ENCODE measurements at places on chromosomes 12 and 14.

- DNase-seq: no peak
Observed at GRCh38 chr14:82528016-82528415, 994.4 kb upstream of the SEL1L start.

DNA sequence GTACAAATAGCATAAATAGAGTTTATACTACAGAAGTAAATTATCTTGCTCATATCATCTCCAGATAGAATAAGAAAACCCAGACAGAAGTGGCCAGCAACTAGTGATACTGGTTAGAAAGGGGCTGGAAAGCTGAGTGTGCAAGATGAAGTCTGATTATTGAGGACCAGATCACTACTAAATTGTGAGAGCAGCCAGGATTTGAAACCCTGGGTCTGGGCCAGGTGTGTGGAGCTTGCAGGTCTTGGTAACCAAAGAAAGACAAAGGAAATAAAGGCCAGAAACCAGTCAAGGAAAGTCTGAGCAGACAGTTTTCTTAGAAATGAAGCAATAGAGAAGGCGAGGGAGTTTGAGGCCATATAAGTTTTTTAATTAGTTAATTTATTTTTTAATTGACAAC lies 611.8 kb downstream of the ETNK1 start:
- no peak for DNase-seq

- DNase-seq: peak; percentile 23
Observed at GRCh38 chr14:89748004-89748403, 206.5 kb downstream of the EFCAB11 start.

DNA sequence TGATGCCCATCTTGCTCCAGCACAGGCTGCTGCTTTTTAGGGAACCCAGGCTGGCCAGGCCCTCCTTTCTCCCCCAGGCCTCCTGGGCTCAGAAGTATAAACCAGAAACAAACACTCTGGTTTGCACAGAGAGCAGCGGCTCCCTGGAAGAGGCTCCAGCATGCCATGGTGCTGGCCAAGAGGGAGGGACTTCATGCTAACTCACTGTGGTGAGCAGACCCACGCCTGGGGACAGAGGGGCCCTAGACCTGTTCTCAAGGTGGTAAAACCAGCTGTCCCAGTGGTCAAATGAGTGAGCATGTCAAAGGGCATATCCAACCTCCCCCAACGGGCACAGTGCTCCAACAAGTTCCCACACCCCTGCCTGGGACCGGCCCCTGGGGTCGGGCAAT lies 15.5 kb downstream of the BCL11B start:
- peak; percentile 4 for DNase-seq

DNA sequence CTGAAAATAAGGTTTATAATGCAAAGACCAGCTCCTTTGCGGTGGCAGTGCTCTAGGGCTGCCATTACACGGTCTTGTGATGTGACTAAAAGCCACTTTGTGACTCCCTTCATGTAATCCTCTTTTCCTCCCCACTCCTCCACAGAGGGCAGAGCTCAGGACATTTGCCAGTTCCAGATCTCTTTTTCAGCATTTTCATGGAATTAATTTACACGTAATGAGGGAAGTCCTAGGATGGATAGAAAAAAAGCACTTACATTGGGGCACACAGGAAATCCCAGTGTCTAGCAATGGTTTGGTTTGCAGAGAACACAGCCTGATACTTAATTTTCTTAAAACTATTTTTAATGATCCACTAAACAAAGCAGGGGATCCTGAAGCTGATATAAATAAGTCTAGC lies 17.5 kb upstream of the ATF1 start:
- no peak for DNase-seq

DNA sequence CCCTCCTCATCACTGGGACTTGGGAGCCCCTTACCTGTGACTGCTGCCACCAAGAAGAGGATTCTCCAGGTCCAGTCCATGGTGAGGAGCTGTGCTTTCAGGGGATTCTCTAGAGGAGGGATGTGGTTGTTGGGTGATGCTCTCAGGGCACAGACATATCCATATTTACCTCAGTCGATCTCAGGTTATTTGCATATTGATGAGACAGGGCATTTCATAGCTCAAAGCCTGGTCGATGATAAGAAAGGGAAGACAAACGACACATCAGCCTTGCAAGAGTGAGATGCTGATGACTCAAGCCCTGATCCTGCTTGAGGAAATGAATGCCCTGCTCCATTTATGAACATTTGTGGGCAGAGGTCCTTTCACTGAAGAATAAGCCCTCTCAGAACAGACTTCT lies 981.0 kb downstream of the TMEM121 start:
- DNase-seq: no peak

DNA sequence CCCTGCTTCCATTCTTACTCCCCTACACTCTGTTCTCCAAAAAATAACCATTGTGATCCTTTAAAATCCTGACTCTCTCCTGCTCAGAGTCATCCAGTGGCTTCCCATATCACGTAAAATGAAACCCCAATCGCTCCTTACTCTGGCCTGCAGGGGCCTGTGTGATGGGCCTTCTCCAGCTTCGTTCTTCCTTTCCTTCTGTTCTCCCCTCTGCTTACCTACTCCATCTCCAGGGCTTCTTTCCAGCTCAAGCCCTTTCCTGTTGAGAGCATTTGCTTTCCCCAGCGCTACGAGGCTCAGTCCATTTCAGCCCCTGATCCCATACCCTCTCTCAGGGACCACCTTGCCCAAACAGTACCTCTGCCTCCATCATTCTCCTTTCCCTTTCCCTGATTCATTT lies 144.4 kb upstream of the ARHGAP5 start:
- no peak for DNase-seq

GRCh38 chr14:100523131-100523842 lies 63.9 kb downstream of the BEGAIN start:
- DNase-seq: no peak

- no peak for DNase-seq
Observed at GRCh38 chr14:31069343-31069742, 43.2 kb upstream of the STRN3 start.

DNA sequence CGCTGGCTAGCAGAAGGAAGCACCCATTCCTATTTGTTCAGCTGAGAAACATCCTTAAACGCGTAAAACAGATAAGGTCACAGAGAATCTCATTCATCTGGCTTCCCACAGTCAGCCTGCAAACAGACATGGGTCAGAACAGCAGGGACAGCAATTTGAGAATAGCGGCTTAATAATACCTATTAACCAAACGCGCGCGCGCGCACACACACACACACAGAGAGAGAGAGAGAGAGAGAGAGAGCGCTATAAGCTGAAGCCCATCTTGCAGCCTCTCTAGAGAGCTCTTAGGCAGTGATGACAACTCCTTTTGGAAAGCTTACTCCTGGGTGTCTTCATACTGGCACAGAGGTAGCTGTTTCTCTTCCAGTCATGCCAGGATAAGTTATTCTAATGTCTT lies 26.4 kb downstream of the TMEM132D start:
- DNase-seq: no peak

DNA sequence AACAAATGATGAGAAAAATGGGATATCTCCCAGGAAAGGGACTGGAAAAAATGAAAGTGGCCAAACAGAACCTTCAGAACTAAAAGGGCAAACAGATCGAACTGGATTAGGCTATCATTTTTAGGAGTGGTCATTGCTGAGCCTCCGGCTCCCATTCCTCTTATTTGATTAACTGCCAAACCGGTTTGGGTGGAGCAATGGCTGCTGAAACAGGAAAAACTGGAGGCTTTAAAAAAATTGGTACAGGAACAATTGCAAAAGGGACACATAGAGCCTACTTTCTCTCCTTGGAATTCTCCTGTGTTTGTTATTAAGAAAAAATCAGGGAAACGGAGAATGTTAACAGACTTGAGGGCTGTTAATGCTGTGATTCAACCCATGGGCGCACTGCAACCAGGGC lies 49.7 kb downstream of the TNFAIP2 start:
- DNase-seq: no peak

GRCh38 chr14:74904635-74905503 lies 18.2 kb downstream of the RPS6KL1 start:
- no peak for DNase-seq

DNA sequence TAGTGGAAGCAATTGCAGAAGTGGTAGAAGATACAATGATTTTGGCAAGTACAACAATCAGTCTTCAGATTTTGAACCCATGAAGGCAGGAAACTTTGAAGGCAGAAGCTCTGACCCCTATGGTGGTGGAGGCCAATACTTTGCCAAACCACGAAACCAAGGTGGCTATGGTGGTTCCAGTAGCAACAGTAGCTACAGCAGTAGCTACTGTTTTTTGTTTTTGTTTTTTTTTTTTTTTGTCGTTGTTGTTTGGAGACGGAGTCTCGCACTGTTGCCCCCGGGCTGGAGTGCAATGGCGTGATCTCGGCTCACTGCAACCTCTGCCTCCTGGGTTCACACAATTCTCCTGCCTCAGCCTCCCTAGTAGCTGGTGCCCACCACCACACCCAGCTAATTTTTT lies 47.4 kb downstream of the IFNG-AS1 start:
- DNase-seq: no peak

GRCh38 chr12:132163041-132163910 lies 19.0 kb downstream of the NOC4L start:
- no peak for DNase-seq

GRCh38 chr14:42192738-42193653 lies 586.3 kb downstream of the LRFN5 start:
- no peak for DNase-seq

- peak; percentile 12 for DNase-seq
Observed at GRCh38 chr12:42326541-42327226, 717 bp downstream of the PPHLN1 start.

- no peak for DNase-seq
Observed at GRCh38 chr12:92439420-92439805, 263.4 kb upstream of the PLEKHG7 start.

- peak; percentile 20 for DNase-seq
Observed at GRCh38 chr12:12210983-12211382, 55.9 kb downstream of the LRP6 start.

DNA sequence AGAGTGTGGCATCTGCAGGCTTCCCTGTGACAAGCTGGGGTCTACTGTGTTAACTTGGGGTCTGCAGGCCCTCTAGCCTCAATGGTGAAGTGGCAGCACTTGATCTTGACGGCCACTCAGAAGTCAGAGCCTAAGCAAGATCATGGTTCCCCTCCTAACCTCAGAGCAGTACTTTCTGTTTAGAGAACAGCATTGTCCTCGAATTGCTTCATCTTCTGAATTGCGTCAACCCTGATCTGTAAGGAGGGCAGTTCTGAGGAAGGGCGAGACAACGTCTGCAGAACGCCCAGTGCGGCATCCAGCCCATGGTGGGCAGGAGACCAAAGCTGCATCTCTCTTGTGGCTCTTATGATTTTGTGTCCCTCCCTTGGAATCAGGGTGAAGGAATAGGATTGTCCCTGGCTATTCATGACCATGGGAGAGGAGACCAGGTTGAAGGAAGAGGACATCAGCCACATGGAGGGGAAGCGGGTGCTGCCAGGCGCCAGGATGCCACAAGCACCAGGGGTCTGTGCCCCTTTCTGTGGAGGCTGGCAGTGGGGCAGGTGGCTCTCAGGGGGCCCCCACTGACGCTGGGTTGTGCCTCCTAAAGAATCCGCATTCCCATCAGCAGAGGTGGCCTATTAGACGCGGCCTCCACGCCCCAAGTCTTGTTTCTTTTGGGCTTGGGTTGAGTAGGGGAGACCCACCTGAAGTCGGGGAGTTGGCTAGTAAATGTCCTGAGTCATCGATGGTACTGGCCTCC lies 2.2 kb downstream of the SERPINA9 start:
- no peak for DNase-seq

- no peak for DNase-seq
Observed at GRCh38 chr12:119679081-119679480, 11.1 kb downstream of the PRKAB1 start.

DNA sequence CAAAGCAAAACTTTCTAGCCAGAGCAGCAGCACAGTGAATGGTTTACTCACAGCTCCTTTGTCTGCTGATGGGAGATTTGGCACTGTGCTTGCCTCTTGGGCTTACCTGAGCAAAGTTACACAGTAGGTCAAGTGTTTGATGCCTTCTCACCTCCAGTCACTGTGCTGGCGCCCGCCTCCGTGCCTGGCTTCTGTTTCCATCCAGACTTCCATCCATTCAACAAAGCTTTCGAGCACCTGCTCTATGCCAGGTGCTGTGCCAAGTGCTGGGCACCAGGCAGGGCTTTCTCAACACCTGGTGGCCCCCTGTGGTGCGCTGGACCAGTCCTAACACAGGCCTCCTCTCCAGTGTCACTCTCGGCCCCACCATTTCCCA lies 199.2 kb upstream of the EEA1 start:
- DNase-seq: no peak

DNA sequence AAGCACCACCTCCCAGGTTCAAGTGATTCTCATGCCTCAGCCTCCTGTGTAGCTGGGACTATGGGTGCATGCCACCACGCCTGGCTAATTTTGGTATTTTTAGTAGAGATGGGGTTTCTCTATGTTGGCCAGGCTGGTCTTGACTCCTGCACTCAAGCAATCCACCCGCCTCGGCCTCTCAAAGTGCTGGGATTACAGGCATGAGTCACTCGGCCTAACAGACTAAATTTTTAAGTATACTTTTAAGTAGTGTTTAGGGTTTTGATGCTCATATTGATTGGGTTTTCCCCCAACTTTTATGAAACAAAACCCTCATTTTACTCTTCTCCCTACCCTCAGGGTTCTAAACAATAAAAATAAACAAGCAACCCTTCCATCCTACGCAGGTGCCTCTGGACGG lies 5.5 kb downstream of the MYO1A start:
- DNase-seq: no peak

DNA sequence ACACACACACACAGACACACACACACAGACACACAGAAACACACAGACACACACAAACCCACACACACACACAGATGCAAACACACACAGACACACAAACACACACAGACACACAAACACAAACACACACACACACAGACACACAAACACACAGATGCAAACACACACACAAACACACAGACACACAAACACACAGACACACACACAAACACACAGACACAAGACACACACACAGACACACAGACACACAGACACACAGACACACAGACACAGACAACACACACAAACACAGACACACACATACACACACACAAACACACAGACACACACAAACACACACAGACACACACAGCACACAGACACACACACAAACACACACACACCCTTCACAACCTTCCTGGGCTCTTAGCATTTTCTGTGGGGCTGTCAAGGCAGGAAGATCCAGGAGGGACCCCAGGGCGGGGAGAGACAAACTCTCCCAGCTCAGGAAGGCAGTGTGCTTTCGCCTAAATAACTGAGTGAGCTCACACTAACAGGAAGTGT lies 24.2 kb upstream of the INF2 start:
- no peak for DNase-seq

DNA sequence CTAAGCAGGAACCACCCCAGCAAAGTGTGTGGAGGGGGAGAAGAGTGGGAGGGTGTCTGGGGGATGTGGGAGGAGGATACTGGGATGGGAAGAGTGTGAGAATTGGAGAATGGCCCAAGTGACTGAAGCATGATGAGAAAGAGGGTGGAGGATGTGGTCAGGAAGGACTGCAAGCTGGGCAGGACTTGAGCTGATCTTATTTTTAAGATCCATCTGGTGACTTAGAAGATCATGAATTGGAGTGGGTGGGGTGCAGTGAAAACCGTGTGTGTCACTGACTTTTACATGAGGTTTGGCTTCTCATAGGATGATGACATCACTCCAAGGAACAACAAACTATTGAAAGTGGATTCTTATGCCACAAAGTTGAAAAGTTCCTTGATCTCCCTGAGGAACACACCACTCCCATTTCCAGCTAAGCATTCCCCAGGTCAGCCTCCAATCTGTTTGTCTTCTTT lies 287.5 kb downstream of the GALC start:
- DNase-seq: no peak

All from activated naive CD4-positive, alpha-beta T cell treated with Interleukin-2 at 50 U/mL for 16 hours (primary cell).